ENCODE measurements at places on chromosomes 4 and X.

DNA sequence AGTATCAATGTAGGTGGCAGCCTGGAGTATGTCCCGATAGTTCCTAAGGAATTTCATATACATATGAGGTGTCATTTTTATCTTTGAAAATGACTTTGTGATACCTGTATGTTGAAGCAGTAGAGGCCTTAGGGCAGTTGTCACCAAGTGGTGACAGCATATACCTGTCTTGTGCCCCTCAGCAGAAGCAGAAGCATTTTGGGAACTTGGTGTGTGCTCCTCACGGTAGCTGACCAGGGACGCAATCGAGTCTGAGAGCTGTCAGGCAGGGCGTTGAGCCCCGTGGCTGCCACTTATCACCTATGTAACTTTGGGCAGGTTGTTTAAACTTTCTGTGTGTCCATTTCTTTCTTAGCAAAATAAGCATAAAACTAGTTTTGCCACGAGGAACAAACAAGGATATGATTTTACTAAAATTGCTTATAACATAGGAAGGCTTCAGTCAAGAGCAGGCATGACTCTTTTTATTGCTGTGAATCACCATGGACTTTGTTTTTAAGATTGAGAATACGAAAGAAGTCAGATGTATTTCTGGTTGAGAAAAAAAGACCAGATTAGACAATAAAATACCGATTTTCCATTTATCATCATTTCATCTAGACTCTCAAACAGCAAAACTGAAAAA lies 161.5 kb downstream of the CPE start:
- H3K27ac ChIP-seq, result no peak overlapping the region
- DNase-seq, result no peak
- H3K36me3 ChIP-seq, result no peaks in the 10 kb centered on the region
- no peak overlapping the region for H3K4me3 ChIP-seq
- H3K27me3 ChIP-seq, result no peaks in the 10 kb centered on the region

- H3K36me3 ChIP-seq, result no peaks in the 10 kb centered on the region
- DNase-seq, result no peak
- peaks cover 25% of the 10 kb centered on the region for H3K4me1 ChIP-seq
- H3K4me3 ChIP-seq, result no peak overlapping the region
- H3K27ac ChIP-seq, result no peak overlapping the region
These were observed 36.1 kb downstream of the CPLX1 start for GRCh38 chr4:789571-790465.

DNA sequence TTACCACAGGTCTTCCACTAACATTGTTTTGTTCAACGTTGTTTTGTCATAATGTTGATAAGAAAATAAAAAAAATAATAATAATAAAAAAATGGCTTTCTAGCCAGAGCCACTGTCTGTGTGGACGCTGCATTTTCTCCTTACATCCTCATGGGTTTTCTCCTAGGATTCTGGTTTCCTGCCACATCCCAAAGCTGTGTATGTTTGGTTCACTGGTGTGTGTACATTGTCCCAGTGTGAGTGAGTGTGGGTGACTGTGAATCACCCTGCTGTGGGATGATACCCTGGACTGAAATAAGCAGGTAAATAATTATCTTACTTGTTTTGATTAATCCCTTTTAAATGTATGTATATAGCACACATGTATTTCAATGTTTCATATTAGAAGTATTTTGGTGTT lies 2154.4 kb upstream of the AGA start:
- peaks cover 4% of the 10 kb centered on the region for H3K4me1 ChIP-seq
- H3K36me3 ChIP-seq, result no peaks in the 10 kb centered on the region
- H3K4me3 ChIP-seq, result no peak overlapping the region
- no peaks in the 10 kb centered on the region for H3K27me3 ChIP-seq
- peak; percentile 36 for DNase-seq
- H3K27ac ChIP-seq, result no peak overlapping the region

DNA sequence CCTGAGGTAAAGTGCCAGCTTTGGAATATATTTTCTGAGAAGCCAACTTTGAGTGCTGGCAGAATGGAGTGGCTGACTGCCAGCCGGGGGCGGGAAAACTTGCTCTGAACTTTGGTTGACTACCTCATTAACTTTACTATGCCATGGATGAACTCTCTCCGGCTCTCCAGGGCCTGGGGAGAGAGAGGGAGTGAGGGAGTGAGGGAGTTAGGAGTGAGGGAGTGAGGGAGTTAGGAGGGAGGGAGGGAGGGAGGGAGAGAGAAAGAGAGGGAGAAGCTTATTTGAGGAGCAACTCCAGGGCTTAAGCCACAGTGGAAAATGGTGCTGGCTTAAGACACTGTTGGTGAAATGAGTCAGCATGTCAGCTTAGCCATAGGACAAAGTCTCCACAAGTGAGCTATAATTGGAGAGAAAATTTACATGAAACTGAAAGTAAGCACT lies 280.9 kb upstream of the RPS6KA3 start:
- no peaks in the 10 kb centered on the region for H3K27me3 ChIP-seq
- H3K36me3 ChIP-seq, result no peaks in the 10 kb centered on the region
- H3K27ac ChIP-seq, result no peak overlapping the region
- H3K4me1 ChIP-seq, result no peaks in the 10 kb centered on the region

DNA sequence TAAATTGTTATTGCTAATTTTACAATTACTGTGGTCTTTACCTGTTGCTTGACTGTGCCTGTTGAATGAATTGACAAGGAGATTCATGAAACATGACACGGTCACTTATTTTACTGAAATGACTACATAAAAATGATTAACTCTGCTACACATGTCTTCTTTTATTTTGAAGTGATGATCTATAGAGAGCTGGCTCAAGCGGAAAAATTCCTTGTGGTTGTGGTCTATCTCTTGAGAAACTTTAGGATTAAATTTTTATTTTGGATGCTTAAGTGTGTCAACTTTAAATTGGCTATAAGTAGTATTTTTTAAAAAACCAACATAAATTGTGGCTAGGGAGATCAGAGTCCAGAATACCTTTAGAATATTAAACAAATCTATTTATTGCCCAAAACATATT lies 131.8 kb upstream of the PITX2 start:
- no peak for DNase-seq
- no peak overlapping the region for H3K27ac ChIP-seq
- no peaks in the 10 kb centered on the region for H3K27me3 ChIP-seq
- H3K4me3 ChIP-seq, result no peak overlapping the region

GRCh38 chr4:137700751-137701150 lies 168.5 kb upstream of the PCDH18 start:
- H3K4me3 ChIP-seq, result no peak overlapping the region
- H3K27me3 ChIP-seq, result no peaks in the 10 kb centered on the region
- no peak overlapping the region for H3K27ac ChIP-seq
- no peaks in the 10 kb centered on the region for H3K36me3 ChIP-seq
- no peak for DNase-seq
- peaks cover 3% of the 10 kb centered on the region for H3K4me1 ChIP-seq

GRCh38 chr4:3436048-3436797 lies 5.5 kb upstream of the HGFAC start:
- DNase-seq, result no peak
- peaks cover 38% of the 10 kb centered on the region for H3K4me1 ChIP-seq
- peak overlapping the region; percentile 4 for H3K27ac ChIP-seq
- no peaks in the 10 kb centered on the region for H3K27me3 ChIP-seq
- H3K36me3 ChIP-seq, result no peaks in the 10 kb centered on the region

DNA sequence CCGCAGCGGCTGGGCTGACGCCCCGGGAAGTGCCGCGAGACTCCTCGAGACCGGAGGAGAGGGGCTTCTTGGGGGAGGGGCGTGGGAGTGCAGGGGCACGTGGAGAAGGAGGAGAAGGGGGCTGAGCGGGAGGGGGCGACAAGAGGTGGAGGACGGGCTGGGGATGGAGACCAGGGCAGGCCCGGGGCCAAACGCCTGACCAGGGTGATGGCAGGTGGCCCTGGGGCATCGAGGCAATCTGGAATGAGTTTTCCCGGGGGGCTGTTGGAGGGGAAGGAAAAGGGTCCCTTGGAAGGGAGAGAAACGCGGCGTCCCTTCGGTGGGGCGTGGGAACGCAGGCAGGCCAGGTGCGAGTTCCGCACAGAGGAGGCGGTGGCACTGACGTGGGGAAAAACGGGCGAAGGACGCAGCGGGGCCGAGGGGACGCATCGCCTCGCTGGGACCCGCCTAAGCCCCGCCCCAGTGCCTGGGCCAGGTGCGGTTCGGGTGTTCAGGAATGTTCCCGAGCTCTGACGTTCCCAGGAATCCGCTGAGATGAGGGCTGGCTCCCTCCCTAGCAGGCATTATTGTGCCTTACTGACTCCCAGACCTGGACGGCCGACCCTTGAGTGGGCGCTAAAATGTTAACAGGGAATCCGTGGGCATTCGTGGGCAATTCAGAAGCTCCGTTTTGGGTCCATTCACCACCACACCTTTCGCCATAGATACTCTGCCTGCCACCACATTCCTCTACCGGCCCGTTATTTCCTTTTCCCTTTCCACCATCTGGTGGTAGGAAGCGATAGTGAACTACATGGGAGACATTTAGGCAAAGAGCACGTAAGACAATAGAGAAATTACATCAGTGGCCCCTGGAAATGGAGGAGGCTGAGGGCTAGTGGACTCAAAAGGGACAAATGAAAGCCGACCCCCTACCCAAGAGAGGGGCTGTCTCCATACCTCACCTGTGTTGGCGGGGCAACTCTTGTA lies 795 bp upstream of the SH3KBP1 start:
- H3K4me3 ChIP-seq, result peak overlapping the region; percentile 65
- no peaks in the 10 kb centered on the region for H3K27me3 ChIP-seq
- peak; percentile 82 for DNase-seq
- H3K36me3 ChIP-seq, result no peaks in the 10 kb centered on the region

GRCh38 chr4:89839558-89839957 lies 2.6 kb upstream of the SNCA start:
- no peak overlapping the region for H3K4me3 ChIP-seq
- DNase-seq, result no peak
- no peaks in the 10 kb centered on the region for H3K36me3 ChIP-seq
- H3K4me1 ChIP-seq, result peaks cover 9% of the 10 kb centered on the region
- H3K27ac ChIP-seq, result no peak overlapping the region

DNA sequence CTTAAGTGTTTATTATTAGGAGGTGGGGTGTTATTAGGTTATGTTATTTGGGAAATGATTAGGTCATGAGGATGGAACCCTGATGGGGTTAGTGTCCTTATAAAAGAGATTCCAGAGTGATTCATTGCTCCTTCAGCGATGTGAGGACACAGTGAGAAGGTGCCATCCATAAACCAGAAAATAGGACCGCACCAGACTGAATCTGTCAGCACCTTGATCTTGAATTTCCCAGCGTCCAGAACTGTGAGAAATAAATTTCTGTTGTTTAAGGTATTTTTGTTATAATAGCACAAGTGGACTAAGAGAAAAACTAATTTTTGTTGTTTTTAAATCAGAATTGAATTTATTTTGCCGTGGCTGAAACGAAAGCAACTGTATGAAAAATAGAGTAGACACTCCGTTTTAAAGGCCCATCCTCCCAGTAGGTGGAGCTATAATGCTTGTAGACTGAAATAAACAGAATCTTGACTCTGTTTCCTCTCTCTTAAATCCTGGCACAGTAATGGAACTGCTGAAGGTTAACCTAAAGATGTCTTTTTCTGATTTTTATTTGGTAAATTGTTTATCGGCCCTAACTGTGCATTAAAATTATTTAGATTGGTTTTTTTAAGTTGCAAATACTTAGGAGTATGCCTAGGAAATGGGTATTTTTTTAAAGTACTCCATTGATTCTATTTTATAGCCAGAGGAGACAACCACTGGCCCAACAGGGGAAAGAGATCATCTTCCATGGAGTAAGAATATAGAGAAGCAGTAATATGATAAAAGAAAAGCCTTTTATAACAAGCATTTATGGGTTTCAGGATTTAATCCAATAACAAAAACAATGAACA lies 133.2 kb upstream of the ADAMTS3 start:
- H3K4me1 ChIP-seq, result no peaks in the 10 kb centered on the region
- H3K36me3 ChIP-seq, result no peaks in the 10 kb centered on the region
- H3K27me3 ChIP-seq, result no peaks in the 10 kb centered on the region
- H3K4me3 ChIP-seq, result no peak overlapping the region
- H3K27ac ChIP-seq, result no peak overlapping the region
- peak; percentile 66 for DNase-seq

- peak overlapping the region; percentile 93 for H3K27ac ChIP-seq
- H3K4me1 ChIP-seq, result peaks cover 1% of the 10 kb centered on the region
- no peaks in the 10 kb centered on the region for H3K27me3 ChIP-seq
- no peak overlapping the region for H3K4me3 ChIP-seq
- DNase-seq, result peak; percentile 67
- H3K36me3 ChIP-seq, result no peaks in the 10 kb centered on the region
These were observed 373 bp upstream of the INTS6L start for GRCh38 chrX:135520022-135520552.

- H3K27me3 ChIP-seq, result peaks cover 7% of the 10 kb centered on the region
- DNase-seq, result no peak
- H3K36me3 ChIP-seq, result no peaks in the 10 kb centered on the region
- no peak overlapping the region for H3K27ac ChIP-seq
- H3K4me1 ChIP-seq, result no peaks in the 10 kb centered on the region
These were observed 40.0 kb downstream of the CRLF2 start for GRCh38 chrX:1172496-1172895.

DNA sequence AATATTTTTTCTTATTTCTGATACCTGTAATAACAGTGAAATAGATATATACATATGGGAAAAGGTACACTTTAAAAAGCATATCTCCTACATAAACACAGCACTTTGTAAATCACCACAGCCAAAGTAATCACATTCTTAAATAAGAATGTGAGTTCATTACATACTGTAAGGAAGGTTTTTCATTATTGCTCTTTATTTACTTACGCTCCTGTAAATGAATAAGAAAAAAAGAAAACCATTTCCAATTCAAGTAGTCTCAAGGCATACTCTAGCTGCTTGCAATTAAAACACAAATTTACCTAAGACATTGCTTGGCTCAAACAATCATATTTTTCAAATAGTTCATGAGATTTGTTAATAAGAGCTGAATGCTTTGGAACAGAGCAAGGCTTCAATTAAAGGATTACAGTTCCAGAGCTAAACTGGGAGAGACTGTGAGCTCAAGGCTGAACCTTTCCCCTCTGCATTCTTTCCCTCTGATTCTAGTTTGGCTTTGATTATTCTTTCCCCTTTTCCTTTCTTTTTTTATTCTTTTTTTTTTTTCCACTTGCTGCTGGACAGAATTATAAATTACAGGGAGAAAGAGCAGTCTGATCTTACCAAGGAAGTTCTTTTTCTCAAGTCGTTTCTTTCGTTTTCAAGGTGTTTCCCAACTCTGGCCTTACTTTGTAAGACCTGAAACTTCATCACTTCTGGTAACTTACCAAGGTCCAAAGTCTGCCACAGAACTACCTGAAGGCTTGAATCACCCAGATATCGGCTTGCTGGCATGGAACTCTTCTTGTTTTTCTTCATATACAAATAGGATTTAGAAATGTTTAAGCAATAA lies 278.3 kb downstream of the INPP4B start:
- H3K36me3 ChIP-seq, result no peaks in the 10 kb centered on the region
- no peak overlapping the region for H3K4me3 ChIP-seq
- H3K4me1 ChIP-seq, result peaks cover 3% of the 10 kb centered on the region
- peak overlapping the region; percentile 23 for H3K27ac ChIP-seq
- no peak for DNase-seq

DNA sequence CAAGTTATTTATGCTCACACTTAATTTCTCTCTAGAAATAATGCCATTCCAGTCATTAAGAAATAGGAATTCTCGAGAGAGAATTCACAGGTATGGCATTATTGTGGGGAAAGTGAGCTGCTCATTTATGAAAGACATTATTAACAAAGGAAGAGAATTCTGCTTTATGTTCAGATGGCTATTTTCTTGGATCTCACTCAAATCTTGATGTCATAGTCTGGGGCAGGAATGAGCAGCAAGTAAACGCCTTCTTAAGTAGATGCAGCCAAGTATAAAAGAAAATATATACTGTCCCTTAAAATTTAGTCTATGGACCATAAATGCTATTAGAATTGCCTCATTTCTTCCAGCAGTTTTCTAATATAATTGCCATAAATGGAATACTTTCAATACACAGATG lies 58.2 kb upstream of the FBXW7 start:
- H3K27ac ChIP-seq, result no peak overlapping the region
- no peak for DNase-seq

GRCh38 chr4:154452798-154453346 lies 38.7 kb downstream of the DCHS2 start:
- H3K4me1 ChIP-seq, result no peaks in the 10 kb centered on the region
- H3K4me3 ChIP-seq, result no peak overlapping the region
- no peaks in the 10 kb centered on the region for H3K36me3 ChIP-seq
- peaks cover 10% of the 10 kb centered on the region for H3K27me3 ChIP-seq

Data from mesenchymal stem cell (in vitro differentiated cells and primary cell).